ENCODE measurements at places on chromosomes 1 and 21. TPM values are rescaled to one million over a fixed set of nuclear protein-coding genes. Genes with fewer than 3 reads are reported as not detected.

KCNN3 gene
- 0.34 TPM for total RNA-seq

GRCh38 chr1:243713470-243714186 lies 136.4 kb downstream of the AKT3 start:
- DNase-seq: no peak

- DNase-seq: no peak
Measured at GRCh38 chr1:88751714-88752113, 67.6 kb downstream of the PKN2 start.

OLIG2 gene
- not detected for total RNA-seq

TMCC2 gene
- 12.7 TPM for total RNA-seq

- DNase-seq: no peak
Measured at GRCh38 chr1:6218375-6219164, 12.7 kb downstream of the RNF207 start.

GPR157 gene
- total RNA-seq: 6.4 TPM

GRCh38 chr1:165161130-165161529 lies 195.4 kb downstream of the LMX1A start:
- DNase-seq: no peak

DNA sequence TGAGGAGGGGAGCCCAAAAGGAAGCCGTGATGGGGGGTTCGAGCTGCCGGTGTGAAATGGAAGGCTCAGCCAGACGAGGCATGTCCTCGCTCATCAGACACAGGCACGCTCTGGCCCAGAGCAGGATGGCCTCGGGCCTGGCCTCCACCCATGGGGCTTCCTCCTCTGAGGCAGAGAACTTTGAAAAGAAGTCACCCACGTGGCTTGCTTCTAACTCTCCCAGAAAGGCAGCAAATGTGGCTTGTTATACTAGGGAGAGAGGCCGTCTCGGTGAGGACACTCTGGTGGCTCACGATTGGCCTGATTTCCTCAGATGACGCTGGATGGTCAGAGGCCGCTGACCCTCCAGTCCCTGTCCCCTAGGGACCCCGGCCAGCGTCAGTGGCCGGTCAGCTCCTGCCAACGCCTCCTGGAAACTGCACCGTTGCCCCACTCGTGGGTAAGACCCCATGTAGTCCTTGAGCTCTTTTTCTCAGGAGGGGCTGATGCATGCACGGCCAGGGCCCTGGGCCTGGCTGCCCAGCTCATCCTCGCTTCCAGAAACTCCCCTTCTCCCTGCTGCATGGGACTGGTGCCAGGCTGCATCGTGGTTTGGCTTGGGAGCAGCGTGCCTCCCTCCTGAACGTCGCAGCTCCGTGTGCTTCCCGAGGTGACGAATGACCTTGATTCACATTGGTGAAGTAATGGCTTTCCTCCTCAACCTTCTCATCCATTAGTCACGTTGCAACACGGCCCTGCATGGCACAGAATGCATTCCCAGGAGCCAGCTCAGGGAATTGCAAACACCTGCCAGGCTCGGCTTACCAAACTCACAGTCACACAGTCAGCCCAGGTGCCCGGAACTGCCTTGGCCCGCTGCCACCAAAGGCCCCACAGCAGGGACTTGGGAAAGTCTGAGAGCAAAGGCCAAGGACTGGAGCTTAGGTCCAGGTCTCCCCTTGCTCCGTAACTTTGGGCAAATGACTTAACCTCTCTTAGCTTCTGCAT lies 58.8 kb downstream of the TOMM20 start:
- peak; percentile 95 for DNase-seq

- peak; percentile 1 for DNase-seq
Measured at GRCh38 chr1:191206513-191207207, 729.0 kb upstream of the BRINP3 start.

CR1 gene
- 0.07 TPM for total RNA-seq

- DNase-seq: no peak
Measured at GRCh38 chr1:10943991-10944730, 68.3 kb upstream of the TARDBP start.

GRCh38 chr1:93690921-93691789 lies 9.5 kb upstream of the BCAR3 start:
- no peak for DNase-seq

GRCh38 chr21:21740207-21740606 lies 742.0 kb downstream of the NCAM2 start:
- DNase-seq: no peak
